Activated naive CD4-positive, alpha-beta T cell (primary cell): ENCODE measurements at places on chromosomes 1 and 21.

DNA sequence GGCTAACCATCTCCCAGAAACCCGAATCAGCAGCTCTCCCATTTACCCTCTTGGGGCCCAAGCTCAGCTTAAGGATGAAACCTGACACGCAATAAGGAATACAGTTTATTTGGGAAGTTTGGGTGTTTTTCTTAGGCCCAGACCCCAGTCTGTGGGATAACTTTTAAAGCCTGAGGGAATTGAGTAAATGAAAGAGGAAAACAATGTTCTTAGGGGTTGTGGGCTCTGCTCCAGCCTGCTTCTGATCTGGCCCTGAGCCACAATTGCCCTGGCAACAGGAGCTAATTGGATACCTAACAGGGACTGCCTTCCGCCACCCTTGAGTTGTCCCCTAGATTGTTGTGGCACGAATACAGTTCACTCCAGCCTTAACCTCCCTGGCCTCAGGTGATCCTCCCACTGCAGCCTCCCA, 20.1 kb downstream of the DYRK3 start:
- DNase-seq = no peak

DNA sequence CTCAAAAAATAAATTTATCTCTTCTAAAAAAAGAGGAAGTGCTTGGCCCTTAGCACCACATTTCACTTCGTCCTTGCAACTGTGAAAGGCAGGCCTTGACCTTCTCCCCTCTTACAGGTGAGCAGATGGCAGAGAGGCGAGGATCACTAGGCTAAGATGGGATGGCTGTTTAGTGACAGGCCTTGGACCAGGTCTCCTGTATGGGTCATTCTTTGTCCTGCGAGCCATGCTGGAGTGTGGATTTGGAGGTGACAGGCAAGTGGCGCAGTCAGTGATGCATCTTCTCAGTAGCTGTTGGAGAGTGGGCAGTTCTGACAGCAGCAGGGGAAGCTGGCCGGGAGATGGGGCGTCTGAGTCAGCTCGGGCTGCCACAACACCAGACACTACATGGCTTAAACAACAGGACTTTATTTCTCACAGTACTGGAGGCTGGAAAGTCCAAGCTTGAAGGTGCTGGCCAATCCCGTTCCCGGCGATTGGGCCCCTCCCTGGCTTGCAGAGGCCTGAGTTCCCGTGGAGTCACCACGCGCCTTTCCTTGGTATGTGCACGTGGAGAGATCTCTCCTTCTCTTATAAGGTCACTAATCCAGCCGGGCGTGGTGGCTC, 16.5 kb downstream of the SLC27A3 start:
- DNase-seq = no peak

DNA sequence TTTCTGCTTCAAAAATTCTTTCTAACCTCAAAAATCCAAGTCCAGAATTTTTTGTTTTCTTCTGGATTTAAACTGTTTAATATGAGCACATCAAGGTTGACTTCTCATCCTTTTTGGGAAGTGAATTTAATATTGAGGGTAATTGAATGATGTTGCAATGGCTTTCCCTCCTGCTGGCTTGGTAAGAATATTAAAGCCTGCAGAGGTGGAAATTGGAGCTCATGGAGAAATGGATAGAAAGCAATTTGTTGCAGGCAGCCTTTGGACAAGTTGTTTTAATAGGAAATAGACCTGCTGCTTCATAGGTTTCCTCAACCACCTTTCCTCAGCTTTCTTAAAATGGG, 124.7 kb downstream of the SYT2 start:
- no peak for DNase-seq

GRCh38 chr1:63454269-63454668, 68.8 kb downstream of the ITGB3BP start:
- no peak for DNase-seq

DNA sequence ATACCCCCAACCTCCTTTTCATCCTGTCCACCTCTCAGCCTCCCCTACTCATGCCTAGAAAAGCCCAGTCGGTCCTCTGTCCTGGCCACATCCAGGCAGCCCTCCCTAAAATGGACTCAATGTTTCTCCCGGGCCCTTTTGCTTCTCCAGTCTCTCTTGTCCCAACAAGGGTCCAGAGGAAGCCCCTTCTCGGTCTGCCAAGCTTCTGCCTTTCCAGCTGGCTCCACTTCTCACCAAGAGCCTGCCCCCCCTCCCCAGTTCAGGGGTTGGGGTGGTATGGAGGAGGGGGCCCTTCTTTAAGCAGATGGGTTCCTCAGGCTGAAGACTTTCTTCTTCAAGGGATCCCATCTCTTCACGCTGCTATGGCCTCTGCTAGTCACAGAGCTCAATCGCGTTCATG, 23.9 kb downstream of the RAB7B start:
- no peak for DNase-seq
